ENCODE measurements at places on chromosomes 2 and 18.
A peak's percentile ranks its signal among the peaks of the same experiment; 100 is the strongest.

- no peak for DNase-seq
These were observed 54.3 kb downstream of the R3HDM1 start for GRCh38 chr2:135585586-135585985.

DNA sequence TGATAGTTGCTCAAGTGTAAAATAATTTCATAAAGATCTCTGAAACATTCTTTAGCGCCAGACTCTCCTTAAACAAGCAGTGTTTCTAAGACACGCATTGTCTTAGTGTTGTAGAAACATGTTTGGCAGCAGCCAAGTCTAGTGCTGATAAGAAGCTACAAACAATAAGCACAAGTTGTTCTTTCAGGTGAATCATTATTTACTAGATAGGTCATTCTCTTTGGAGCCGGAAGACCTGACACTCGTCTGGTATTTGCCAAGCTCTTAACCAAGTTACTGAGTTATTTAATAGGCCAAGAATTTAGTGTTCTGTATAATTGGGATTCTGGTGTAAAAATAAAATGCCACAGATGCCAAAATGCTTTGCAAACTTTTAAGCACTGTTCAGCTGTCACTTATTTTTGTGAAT lies 852.1 kb downstream of the CPS1 start:
- no peak for DNase-seq

DNA sequence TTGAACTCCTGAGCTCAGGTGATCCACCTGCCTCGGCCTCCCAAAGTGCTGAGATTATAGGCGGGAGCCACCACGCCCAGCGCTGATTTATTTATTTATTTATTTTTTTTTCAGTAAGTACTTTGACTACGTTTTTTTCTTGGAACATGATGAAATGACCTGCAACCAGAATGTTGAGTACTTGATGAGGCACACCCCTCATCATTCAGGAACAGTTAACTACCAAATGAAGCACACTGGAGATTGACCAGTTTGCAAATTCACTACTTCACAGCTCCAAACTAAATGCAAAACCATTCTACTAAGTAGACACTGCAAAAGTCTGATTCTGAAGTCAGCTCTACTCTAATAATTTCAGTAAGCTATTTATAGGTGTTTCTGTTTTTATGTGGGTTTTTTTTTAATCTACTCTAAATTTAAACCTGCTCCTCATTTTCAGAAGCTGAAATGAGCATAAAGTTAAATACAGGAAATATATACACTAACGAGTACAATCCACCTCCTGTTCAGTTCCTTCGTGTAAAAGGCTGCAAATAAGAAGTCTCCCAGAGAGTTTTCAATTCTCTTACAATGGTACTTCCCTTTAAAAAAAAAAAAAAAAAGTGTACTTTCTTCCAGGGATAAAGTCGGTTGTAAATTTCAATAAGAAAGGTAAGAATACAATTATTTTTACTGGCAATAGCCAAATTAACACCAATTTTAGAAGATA lies 1.4 kb downstream of the GFPT1 start:
- no peak for DNase-seq

DNA sequence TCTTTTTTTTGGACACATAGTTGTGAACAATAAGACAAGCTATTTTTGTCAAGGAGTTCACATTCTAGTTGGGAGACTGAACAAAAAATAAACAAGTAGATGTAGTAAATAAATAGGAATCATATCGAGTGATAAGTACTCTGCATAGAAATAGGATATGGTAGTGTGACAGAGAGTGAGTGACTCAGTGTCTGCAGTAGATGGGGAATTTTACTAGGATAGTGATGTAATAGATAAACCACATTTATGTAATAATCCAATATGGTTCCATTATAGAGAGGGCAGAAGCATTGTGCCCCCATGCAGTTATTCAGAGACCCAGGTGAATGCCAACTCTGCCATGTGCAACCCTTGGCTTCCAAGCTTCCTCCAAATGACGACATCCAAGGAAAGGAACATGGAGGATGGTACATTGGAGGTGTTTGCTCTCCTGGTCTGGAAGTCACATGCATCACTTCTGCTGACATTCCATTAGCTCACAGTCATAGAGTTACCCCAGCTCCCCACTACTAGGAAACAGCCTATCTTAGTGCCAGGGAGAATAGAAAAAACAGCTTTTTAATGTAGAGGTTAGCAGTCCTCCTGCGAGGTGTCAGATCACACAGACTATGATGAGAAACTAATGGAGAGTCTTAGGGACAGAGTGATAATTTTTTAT lies 595.4 kb downstream of the NYAP2 start:
- DNase-seq = no peak

DNA sequence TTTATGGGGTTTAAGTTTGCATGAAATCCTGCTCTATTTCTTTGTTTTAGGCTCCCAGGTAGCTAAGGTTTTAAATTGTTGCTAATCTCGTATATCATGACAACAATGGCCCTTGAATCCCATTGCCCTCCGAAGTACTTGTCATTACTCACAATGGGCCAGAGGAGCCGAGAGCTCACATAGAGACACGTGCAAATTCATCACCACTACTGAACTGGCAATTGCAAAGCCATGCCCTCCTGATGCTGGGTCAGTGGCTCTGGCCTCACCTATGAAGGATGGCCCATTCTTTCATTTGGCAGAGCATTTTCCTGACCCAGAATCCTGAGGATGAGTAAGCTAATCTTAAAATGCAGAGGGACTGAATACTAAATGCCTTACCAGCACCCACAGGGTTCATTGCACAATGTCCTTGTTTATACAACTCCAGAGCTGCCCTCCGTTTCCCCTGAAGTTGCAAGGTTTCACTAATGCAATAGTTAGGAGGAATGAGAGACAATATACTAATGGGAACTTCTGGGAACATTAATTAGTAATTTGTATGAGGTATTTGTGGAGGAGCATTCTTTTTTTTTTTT lies 71.6 kb upstream of the GAREM1 start:
- DNase-seq = no peak

- DNase-seq = no peak
These were observed 82.3 kb downstream of the ARHGAP28 start for GRCh38 chr18:6811816-6812215.

- DNase-seq = no peak
These were observed 46.0 kb downstream of the SLC66A2 start for GRCh38 chr18:79905389-79905911.

GRCh38 chr2:205937211-205937610 lies 148.8 kb downstream of the INO80D start:
- DNase-seq = no peak

DNA sequence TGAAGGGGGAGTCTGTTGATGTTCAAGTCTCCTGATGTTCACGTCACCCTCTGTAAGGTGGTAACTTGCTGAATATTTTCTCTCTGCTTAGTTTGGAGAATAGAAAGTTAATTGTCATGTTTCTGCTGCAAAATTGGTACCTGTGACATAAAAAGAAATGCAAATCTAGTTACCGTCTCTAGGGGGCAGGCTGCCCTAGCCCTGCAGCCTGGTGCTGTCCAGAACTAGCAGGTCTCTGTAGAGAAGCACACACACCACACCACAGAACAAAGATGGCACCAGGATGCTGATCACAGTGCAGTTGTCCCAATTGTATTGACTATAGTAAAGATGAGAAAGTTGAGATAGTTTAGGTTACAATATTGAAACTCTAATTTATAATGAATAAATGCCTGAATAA lies 47.0 kb downstream of the SLC9A4 start:
- peak; percentile 43 for DNase-seq

- peak; percentile 1 for DNase-seq
These were observed 65.6 kb downstream of the NOL4 start for GRCh38 chr18:34158881-34159690.

GRCh38 chr2:143877876-143878530 lies 641.9 kb downstream of the ZEB2 start:
- no peak for DNase-seq

GRCh38 chr18:49681387-49681786 lies 119.5 kb downstream of the LIPG start:
- DNase-seq = no peak

DNA sequence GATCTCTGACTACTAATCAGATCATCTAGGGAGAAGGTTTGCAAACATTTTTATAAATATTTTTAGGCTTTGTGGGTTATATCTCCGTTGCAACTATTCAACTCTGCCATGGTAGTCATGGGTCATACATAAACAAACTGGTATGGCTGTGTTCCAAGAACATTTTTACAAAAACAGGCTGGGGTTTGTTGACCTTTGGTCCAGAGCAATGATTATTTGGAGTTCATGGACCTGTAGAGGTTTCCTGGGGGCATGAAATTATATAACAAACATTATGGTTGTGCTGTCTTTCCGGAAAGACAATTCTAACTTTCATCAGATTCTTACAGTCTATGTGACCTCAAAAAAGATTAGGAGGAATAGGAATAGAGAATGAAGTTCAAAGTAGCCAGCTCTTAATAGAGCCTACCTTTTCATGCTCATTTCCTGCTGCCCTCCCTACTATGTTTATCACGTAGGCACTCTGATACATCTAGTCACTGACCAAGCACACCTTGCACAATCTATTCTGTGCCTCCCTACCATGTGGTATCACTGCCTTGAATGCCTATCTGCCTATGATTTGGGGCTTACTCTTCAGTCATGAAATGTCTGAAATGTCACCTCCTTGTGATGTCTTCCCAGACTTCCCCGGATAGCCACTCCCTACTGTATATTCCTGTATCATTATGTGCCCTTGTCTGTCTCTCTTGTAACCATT lies 102.4 kb upstream of the SCN1A start:
- DNase-seq = no peak

- no peak for DNase-seq
These were observed 24.8 kb downstream of the GAREM1 start for GRCh38 chr18:32445846-32446245.

DNA sequence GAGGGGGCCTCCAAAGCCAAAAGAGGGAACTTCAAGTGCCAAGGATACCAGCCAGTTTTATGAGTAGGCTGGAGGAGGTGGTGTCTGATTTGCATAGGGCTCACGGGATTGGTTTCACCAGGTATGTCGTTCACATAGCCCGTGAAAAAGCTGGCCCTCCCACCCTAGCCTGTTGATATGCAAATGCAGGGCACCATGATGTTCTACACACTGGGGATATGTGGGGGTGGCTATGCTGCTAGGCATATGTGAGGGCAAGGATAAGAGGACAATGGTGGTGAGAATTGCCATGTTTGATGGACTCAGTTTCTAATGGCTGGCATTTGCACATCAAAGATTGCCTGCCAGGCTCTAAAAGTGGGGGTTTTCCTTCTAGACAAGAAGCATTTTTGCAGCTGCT lies 378.6 kb downstream of the DPP10 start:
- no peak for DNase-seq

DNA sequence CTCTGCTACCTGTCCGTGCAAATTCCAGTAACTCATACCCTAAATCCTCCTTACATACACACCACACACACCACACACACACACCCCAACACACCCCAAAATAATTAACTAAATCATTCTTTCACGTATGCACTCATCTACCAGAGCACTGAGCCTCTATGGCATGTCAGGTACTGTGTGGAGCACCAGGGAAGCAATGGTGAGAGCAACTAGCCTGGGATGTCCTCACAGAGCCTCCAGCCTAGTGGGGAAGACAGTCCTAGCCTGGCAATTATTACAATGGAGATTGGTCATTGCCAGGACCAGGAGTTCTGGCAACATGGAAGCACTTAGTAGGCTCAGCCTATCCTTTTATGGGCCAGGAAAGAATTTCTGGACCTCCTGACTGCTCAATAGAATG lies 72.7 kb upstream of the LCLAT1 start:
- no peak for DNase-seq

Measured in activated CD8-positive, alpha-beta T cell treated with anti-CD3 and anti-CD28 coated beads for 36 hours (primary cell).